Stimulated activated CD4-positive, alpha-beta T cell treated with anti-CD3 and anti-CD28 coated beads, Interleukin-1b, Interleukin-23, amount 100 ng/mL, for 48 hours (primary cell): ENCODE measurements at places on chromosomes 12 and 14.

DNA sequence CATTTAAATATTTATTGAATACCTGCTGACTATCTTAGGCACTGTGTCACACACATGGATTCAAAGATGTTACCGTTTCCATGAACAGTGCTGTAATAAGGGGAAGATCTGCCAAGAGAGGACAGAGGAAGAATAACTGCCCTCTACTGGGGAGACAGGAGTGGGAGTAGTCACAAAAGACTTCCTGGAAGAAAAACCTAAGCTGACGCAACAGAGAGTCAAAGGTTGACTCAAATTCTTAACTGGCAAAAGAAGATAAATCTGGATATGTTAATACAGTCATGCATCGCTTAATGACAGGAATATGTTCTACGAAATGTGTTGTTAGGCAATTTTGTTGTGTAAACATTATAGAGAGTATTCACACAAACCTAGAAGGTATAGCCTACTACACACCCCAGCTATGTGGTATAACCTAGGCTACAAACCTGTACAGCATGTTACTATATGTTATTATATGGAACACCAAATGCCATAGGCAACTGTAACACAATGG lies 51.5 kb downstream of the DCAF5 start:
- no peak for DNase-seq

GRCh38 chr12:19409376-19409775 lies 29.9 kb upstream of the AEBP2 start:
- no peak for DNase-seq

- DNase-seq = no peak
Observed at GRCh38 chr12:3137268-3137781, 60.1 kb downstream of the TSPAN9 start.

- DNase-seq = no peak
Observed at GRCh38 chr12:13152281-13152680, 44.2 kb upstream of the EMP1 start.
